GM13976 (cell line): ENCODE measurements at places on chromosomes 7 and 10.
A peak's percentile ranks its signal among the peaks of the same experiment; 100 is the strongest.

- no peak for DNase-seq
Observed at GRCh38 chr7:17532861-17533404, 234.5 kb downstream of the AHR start.

DNA sequence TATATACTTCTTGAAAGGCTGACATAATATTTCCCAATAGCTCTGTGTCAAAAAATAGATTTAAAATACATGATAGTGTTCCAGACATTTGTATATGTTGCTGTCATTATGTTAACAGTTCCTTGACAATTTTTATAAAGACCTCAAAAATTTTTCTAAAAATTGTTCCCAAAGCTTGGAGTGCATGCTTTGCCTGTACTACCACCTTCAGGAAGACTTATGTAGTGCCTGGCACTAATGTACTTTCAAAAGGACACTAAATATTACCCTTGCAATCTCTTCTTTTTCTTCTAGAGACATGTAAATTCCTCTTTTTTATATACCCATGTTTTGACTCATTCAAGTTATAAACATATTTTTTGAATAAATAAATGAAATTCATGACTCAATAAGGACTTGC lies 48.0 kb upstream of the SP8 start:
- no peak for DNase-seq

- no peak for DNase-seq
Observed at GRCh38 chr10:124661660-124662180, 82.5 kb downstream of the FAM53B start.

- no peak for DNase-seq
Observed at GRCh38 chr7:43385856-43386255, 197.1 kb upstream of the STK17A start.

DNA sequence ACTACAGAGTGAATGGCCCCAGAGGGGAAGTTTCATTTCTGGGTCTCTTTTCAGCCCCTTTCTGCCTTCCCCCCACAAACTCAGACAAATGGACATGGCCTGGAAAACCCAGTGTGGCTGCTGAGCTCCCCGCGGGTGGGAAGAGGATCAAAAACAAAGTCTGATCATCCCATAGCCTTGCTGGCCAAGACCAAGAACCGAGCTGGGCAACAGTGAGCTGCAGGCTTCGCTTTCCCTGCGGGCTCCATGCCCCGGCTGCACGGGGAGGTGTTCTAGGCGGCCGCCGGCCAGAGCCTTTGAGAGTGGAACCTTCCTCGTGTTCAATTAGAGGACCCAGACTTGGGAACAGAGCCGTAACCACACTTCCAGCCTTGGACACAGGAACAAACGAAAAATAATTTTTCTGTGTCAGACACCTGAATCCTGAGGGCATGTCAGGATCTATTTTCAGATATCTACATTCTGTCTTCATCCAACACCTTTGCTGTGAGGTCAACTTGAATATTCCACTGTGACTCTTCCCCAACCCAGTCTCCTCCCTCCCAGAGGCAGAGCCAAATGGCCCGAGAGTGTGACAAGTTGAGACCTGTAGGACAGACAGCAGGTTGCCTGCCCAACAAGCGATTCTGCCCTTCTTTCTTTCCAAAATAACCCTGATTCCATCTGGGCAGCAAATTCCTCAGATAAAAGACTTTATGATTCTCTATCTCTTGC lies 26.0 kb downstream of the WDR86 start:
- DNase-seq, result no peak

- DNase-seq, result no peak
Observed at GRCh38 chr10:93384006-93384405, 98.1 kb downstream of the MYOF start.

- DNase-seq, result no peak
Observed at GRCh38 chr7:83060218-83060617, 102.5 kb downstream of the PCLO start.

- peak; percentile 71 for DNase-seq
Observed at GRCh38 chr7:112790586-112791003, 402 bp upstream of the TMEM168 start.

DNA sequence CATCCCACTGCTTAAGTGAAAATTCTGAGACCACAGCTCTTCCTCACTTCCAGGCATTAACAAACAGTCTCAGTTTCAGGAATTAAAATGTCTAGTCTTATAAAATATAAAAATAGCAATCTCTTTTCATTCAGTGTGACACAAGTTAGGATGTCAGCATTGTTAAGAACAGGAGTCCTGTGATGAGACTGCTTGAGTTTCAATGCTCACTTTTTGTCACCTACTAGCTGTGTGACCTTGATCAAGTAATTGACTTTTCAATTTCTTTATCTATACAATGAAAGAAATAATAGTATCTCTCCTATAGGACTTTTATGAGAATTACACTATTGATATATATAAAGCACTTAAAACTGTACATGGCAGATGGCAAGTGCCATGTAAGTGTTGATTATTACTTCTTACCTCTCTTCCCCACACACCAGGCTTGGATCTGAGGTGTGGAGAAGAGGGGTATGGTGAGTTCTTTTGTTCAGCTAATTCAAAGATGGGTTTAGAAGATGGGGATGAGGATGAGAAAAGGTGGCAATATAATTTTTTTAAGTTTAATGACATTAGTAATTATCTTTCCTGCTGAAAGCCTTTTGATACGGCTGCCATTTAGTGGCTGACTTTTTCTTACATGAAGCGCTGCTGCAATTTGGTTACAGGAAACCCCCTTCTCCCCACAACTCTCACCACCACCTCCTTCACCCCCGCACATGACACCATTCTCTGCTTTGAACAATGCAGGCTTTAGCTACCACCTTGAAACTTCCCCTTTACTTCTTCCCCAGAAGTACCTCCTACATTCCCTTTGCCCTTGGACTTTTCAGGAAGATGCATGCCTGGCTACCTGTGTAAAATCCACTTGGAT lies 20.8 kb upstream of the HYAL4 start:
- peak; percentile 43 for DNase-seq

GRCh38 chr7:94374231-94374630 lies 20.5 kb upstream of the COL1A2 start:
- DNase-seq, result no peak

DNA sequence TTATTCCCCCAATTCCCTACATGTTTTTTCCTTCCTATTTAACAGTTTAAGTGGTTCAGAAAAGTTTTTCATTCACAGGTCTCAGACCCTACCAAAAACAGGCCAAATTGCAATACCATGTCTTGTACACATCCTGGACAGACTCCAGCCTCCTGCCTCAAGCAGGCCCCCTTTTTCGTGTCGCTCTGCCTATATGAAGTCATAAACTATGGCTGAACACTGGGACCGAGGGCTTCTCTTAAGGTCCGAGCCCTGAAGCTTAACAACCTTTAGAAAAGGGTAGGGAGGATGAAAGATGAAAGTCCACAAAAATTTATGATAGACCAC lies 1.4 kb downstream of the FBXW4 start:
- peak; percentile 44 for DNase-seq

- DNase-seq, result no peak
Observed at GRCh38 chr10:98485959-98486358, 39.2 kb upstream of the HPS1 start.

DNA sequence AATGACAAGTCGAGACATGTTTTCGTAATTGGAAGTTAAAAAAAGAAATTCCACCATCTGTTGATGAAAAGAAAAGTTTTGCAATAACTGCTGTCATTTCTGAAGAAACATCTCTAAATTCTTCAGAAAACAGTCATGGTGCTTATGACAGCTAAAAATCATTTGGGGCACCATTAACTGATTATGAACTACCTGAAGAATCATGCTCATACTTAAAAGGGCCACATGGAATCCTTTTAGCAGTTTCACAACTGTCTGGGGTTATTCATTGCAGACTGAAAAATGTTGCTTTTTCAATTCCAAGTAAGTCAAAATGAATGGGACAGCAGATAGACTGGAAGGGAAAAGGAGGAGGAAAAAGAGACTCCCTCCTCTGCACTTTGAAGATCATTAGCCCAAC lies 134.2 kb downstream of the CHN2 start:
- DNase-seq, result no peak

DNA sequence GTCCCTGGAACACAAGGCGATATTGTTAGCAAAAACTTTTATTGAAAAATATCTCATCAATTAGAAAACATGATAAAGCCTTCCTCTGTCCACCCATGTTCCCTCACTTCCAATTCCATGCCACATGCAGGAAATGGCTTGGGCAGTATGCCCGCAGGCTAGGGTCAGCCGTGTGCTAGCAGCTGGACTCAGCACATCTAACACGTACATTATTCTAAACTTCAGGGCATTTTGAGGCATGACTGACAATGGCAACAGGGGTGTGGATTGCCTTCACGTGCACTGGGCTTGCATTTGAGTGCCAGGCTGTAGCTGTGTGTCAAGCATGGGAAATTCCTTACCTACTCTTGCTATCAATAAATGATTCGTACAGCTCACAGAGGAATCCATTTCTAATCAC lies 642.1 kb downstream of the INHBA start:
- no peak for DNase-seq

GRCh38 chr10:42454313-42454712 lies 184.1 kb downstream of the ZNF33B start:
- DNase-seq, result no peak
